ENCODE measurements at places on chromosomes 12 and 14.

DNA sequence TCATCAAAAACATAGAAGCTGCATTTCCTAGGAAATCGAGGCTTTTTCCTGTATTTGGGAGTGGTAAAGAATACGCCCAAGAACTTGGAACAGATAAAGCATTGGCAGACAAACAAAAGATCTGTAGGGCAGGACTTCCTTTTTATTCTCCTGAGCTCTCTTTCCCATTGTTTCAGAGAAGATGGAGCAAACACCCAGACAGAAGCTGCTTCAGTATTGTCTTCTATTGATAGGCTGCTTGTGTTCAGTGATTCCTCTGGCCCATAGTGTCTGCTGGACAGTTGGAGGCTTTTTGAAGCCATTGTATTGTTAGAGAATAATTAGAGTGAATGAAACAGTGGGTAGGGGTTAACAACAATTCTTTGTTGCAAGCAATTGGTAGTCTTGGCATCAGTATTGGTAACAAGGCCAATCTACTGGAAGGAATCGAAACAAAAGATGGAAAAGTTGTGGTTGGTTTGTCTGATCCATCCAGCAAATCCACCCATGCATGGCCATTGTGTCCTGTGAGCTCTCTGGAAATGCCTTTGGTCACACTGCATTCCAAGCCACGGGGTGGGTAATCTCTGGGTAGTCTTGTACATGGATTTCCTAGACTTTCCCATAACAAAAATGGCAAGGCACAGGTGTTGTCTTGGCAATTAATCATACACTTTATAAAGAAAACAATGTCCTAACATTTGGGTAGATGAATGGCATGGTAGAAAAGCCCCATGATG lies 424.8 kb downstream of the RAD51B start:
- no peak for DNase-seq

GRCh38 chr14:52220924-52221811 lies 46.3 kb upstream of the PTGDR start:
- DNase-seq: no peak

DNA sequence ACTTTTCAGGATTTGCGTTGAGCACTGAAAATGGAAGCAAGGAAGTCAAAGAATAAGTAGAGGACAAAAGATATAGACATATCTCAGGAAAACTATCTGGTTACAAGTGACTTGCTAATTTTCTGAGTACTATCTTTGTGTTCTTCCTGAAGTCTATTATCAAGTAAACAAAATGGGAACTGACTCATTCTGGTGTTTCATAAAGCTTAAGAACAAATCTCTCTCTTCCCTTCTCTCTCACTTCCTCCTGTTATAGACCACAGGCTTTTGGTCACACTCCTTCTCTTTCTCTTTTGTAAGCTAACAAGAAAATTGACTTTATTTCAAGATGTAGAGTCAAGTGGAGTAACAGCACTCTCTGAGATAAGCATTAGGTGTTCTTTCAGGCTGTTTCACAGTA lies 406.6 kb upstream of the SYT1 start:
- DNase-seq: no peak

- DNase-seq: peak; percentile 71
Measured at GRCh38 chr14:23300687-23301223, 1.9 kb downstream of the PPP1R3E start.

GRCh38 chr14:33738029-33738428 lies 212.8 kb downstream of the EGLN3 start:
- no peak for DNase-seq

DNA sequence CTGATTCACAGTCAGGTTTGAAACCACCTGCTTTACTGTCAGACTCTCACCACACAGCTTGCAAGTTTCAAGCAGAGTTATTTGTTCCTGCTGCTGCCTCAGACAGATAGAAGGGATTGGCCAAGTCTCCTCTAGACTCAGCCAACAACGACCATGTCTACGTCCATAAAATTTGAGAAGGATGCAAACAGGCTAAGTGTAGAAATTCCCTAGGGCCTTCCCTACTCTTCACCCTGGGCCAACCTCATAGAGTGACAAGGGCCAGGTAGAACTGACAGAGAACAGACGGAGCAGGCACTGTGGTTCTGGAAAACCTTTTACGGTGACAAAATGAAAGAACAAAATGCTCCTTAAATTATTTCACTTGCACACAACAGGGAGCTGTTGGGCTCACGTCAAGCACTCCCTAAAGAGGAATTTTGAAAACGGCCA lies 39.5 kb downstream of the CLIP1 start:
- no peak for DNase-seq

Data from heart right ventricle (tissue), 16 donors.